HepG2 (cell line): ENCODE measurements at places on chromosomes 4 and X.

GRCh38 chr4:154073107-154073822 is 284.4 kb upstream of the SFRP2 start:
- DNase-seq, result no peak

GRCh38 chr4:5712931-5713330 is 1.9 kb downstream of the EVC start:
- DNase-seq, result no peak

GRCh38 chr4:187178587-187178986 is 454.9 kb upstream of the FAT1 start:
- DNase-seq, result no peak

GRCh38 chr4:169489306-169489705 is 123.1 kb downstream of the NEK1 start:
- no peak for DNase-seq

- DNase-seq, result no peak
These were observed 9.1 kb upstream of the USO1 start for GRCh38 chr4:75715105-75715799.
